ENCODE measurements at places on chromosomes 11 and 22.

GRCh38 chr11:119145551-119145950 is 3.3 kb upstream of the ABCG4 start:
- no peak for DNase-seq

- DNase-seq, result no peak
Observed at GRCh38 chr11:95165638-95166037, 65.4 kb downstream of the SESN3 start.

- DNase-seq, result no peak
Observed at GRCh38 chr11:30666817-30667216, 80.7 kb upstream of the MPPED2 start.

- DNase-seq, result no peak
Observed at GRCh38 chr22:31585161-31585859, 76.7 kb downstream of the PISD start.

GRCh38 chr11:116865696-116866095 is 28.3 kb upstream of the APOA1 start:
- no peak for DNase-seq

- DNase-seq, result no peak
Observed at GRCh38 chr22:26681395-26681821, 24.0 kb downstream of the MIAT start.

- no peak for DNase-seq
Observed at GRCh38 chr11:76115555-76115954, 90.7 kb downstream of the WNT11 start.

DNA sequence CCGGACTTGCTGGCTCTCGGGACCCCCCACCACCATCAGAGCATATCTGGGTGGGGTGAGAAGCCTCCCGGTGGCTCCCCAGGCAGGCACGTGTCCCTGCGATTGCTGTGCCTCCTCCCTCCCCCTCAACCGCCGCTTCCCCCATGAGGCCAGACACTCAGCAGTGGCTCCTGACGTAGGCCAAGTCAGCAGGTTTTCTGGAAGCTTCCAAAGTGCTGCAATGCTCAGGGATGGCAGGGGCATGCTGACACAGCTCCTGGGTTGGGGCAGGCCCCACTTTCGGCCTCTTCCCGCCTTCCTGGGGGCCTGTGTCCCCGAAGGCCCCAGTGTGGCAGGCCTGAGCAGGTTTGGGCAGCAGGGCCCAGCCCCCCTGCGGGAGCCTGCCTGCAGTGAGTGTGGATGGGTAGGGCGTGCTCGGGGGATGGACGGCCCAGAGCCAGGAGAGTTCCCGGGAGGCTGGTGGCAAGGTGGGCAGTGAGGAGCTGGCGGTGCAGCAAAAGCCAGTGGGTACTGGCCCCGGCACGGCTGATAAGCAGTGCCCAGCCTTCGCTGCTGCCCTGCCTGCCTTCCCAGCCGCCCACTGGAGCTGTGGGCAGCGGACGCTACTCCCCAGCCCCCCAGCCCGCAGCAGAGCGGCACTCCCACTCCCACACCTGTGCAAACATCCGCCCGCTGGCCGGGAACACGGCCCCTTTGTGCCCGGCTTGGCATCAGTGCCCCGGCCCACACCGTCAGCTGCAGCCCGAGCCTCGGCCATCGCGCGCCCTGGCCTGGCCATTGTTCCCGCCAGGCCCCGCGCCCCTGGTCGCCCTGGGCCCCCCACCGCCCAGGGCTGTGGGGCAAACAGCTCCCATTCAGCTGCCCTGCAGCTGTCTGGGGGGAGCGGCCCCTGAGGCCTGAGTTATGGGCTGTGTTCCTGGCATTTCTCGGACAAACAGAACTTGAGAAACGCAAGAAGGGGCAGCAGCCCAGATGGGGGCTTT is 125.0 kb downstream of the KCNQ1OT1 start:
- no peak for DNase-seq

DNA sequence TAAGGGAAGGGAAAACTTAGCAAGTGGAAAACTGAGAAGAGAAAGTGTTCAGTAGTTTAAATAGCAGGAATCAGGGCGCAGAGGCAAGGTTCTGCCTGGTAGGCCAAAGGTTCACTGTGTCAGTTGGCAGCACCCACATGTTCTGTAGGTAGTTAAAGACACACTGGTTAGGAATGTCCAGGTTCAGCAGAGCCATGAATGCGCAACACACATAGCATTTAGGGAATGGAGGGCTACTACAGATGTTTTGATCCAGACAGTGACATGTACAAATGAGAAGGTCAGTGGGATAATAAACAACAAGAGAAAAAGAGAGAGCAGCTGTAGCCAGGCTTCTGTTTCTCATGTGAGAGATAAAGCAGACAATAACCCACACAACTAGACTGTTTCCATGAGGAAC is 56.2 kb upstream of the ARHGAP42 start:
- no peak for DNase-seq

- no peak for DNase-seq
Observed at GRCh38 chr22:27839057-27839660, 37.6 kb upstream of the MN1 start.

DNA sequence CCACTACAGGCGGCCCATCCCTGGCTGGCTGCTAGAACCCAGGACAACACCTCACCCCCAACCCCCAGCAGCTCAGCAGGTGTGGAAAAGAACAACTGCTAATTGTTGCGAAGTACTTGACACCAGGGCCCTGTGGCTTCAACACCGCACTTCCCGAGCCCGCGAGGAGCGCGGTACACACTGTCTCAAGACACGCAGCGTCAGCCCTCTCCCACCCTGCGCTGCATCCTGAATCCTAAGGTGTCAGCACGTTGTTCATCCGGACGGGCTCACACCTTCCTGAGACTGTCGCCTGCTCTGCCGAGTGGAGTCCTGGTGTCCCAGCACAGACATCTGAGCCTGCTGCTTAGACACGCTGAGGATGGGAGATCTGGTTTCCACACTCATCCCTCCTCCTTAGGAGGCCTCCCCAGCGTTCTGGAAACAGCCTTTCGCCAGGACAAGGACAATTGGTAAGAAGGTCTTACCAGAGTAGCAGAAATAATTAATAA is 1336.2 kb downstream of the BRD1 start:
- DNase-seq, result no peak

- DNase-seq, result no peak
Observed at GRCh38 chr11:68710409-68710808, 26.1 kb downstream of the GAL start.

DNA sequence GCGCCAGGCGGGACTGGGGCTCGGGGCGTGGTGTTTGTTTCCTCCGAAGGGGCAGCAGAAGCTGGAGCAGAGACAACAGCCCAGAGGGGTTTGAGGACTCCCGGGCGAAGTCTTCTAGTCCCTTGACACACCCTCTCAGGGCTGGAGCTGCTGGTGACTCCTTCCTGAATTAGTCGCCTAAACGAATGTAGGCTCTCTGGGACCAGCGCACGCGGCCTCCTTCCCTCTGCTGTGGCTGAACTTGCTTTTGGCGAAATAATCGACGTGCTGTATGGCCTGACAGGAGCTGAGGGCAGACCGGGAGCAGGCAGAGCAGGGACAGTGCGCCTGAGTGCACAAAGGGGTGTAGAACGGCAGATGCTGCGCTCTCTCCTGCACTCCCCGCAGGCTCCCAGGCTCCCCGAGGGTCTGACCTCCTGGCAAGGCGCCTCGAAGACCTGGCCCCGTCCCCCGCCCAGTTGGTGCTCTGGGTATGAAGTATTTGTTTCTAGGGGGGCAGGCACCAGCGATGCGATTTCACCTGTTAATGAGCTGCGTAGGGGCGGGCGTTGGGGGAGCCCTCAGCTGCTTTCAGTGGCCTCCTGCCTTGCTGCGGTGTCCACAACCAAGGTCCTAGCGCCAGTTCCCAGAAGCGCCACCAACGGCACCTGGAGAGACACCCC is 5.3 kb downstream of the SLC17A6 start:
- no peak for DNase-seq

DNA sequence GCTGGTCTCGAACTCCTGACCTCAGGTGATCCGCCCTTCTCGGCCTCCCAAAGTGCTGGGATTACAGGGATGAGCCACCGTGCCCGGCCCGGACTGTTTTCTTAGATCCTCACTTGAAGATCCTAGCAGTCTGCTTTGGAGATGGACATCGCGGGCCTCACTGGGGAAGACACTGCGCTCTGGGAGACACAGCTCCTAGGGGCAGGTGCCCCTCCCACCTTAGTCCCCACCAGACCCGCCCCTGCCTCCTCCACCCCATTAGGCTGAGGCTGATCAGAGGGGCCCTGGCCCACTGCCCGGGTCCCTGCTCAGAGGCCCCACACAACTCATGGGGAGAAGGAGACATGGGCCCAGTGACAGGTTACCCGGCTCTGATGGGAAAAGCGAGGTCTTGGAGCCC is 11.3 kb upstream of the LTO1 start:
- no peak for DNase-seq

DNA sequence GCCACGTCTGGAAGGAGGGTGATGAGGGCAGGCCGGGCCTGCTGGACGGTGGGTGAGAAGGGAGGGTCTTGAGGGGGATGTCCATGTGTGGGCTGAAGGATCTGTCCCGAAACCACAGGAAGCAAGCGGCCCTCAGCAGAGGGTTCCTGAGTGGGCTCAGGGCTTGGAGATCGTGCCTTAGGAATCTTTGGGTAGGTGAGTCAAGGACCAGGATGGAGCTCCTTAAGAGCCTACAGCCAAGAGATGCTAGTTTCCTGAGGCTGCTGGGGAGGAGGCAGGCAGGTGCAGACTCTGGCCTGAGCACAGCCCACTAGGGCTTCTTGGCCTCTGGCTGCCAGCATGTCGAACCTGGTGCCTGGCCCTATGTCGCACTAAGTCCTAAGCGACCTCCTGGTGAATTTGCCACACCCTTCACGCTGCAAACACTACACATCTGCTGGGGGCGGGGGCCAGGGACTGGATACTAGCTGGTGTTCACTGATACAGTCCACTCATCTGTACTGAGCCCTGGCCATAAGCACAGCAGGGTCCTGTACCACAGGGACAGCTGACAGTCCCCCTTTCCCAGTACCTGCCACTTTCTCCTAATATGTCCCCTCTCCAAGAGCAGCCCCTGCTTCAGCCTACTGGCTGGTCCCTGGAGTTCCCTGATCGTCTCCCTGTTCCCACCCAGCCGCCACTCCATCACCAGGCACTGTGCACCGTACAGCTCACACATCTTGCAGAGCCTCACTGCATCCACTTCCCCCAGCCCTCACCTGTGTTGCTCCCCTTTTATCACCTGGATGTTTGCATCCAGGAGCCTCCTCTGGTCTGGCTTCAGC is 19.5 kb downstream of the GNAZ start:
- DNase-seq, result no peak

All from stimulated activated CD8-positive, alpha-beta memory T cell treated with anti-CD3 and anti-CD28 coated beads, Interleukin-15, amount 100 ng/mL, for 1 hour (primary cell).